ENCODE measurements at places on chromosomes 7 and 10. TPM values are rescaled to one million over a fixed set of nuclear protein-coding genes. Genes with fewer than 3 reads are reported as not detected.

GRCh38 chr7:22664988-22665798 lies 61.8 kb upstream of the IL6 start:
- no peak for DNase-seq

DNA sequence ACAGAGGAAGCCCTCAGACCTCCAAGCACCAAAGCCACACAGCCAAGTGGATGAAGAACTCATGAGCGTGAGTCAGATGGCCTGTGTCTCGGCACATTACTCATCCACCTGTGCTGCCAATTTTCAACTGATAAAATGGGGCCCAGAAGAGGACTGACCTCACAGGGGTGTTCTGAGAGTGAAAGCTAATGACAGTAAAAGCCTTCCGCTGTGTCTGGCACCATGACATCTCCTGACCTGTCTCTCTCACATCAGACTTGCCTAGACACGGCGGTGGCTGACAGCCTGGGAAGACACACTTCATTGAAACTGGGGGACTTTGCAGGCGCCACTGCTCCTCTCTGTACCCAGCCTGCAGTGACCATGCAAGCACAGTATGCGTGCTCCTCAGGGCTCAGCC lies 8.3 kb upstream of the SLC18A3 start:
- DNase-seq, result no peak

IL6 gene
- 0.22 TPM for total RNA-seq

FEZF1 gene
- total RNA-seq, result 0.77 TPM

DRGX gene
- total RNA-seq, result 3.4 TPM

TMEM139 gene
- total RNA-seq, result 2.2 TPM

Data from spinal cord (tissue), 10 donors.